ENCODE measurements at places on chromosomes 12 and 14.
A peak's percentile ranks its signal among the peaks of the same experiment; 100 is the strongest.

- no peak for DNase-seq
Observed at GRCh38 chr12:105018776-105019175, 32.7 kb downstream of the NOPCHAP1 start.

DNA sequence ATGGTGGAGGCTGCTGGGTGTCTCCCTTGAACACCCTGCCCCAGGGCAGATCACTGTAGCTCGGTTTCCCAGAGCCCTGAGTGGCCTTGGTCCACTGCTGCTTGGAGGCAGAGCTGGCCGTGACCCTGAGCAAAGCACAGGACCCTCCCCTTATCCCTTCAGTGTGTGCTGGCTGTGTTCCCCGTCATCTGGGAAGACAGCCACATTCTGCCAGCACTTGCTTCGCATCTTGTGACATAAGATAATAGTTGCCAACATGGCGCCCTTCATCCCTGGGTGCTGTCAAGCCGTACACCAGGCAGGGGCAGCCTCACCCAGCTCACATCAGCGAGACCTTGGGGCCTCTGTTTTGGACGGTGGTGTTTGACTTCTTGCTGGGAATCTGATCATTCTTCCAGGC lies 12.1 kb upstream of the ALDH2 start:
- no peak for DNase-seq

DNA sequence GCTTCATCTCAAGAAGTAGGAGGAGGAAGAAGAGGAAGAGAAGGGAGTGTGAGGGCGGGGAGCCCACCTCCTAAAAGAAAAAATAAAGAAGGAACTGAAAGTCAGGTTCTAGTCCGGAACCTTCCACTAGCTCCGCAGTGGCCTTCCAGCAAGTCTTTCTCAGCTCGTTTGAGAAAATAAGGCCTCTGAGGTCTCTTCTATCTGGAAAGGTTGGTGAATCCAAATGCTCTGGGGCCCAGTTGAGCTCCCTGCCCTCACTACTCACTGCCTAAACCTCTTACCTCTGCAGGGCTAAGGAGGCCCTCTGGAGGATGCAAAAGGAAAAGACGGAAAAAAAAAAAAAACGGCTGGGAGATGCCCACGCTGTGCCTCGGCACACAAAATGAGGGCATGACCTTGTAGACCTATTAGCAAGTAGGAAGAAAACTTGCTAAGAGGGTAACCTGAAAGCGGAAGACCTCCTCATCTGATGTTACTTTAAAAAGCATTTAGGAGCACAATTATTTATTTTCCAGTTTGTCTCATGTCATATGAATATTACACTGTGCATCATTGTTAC lies 35.9 kb downstream of the FBLN5 start:
- DNase-seq = no peak

DNA sequence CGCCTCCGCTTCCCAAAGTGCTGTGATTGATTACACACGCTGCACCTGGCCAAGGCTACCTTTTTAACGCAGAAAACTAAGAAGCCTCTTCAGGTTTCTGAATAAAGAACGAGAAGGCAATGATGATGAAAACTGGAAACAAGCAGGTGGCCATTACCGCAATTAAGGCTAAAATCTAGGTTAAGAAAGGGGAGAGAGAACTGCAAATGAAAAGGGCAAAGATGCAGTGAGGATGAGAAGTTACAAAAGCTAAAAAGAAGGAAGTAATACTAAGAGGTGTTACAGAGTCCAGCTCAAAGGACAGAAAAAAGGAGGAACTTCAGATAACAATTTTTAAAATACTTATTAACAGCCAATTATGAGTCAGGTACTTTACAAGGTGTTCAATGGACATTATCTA lies 79.7 kb downstream of the DUSP16 start:
- DNase-seq = no peak

- no peak for DNase-seq
Observed at GRCh38 chr14:99791476-99792209, 1.6 kb upstream of the EML1 start.

DNA sequence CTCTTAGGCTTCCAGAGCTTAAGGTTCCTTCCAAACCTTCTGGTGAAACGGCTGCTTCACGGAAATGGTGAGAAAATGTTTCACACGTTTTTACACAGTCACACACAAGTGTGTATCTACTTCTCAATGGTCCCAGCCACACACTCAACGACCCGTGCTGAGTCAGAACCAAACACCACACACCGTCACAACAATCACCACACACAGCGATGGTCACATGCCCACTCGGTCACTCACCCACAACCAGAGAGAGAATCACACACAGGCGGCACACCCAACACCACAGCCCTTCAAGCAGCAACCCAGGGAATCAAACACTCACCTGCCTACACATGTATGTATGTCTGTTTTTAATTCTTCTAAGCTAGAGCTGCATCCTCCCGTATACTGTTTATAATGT lies 12.6 kb upstream of the PLEKHD1 start:
- no peak for DNase-seq

DNA sequence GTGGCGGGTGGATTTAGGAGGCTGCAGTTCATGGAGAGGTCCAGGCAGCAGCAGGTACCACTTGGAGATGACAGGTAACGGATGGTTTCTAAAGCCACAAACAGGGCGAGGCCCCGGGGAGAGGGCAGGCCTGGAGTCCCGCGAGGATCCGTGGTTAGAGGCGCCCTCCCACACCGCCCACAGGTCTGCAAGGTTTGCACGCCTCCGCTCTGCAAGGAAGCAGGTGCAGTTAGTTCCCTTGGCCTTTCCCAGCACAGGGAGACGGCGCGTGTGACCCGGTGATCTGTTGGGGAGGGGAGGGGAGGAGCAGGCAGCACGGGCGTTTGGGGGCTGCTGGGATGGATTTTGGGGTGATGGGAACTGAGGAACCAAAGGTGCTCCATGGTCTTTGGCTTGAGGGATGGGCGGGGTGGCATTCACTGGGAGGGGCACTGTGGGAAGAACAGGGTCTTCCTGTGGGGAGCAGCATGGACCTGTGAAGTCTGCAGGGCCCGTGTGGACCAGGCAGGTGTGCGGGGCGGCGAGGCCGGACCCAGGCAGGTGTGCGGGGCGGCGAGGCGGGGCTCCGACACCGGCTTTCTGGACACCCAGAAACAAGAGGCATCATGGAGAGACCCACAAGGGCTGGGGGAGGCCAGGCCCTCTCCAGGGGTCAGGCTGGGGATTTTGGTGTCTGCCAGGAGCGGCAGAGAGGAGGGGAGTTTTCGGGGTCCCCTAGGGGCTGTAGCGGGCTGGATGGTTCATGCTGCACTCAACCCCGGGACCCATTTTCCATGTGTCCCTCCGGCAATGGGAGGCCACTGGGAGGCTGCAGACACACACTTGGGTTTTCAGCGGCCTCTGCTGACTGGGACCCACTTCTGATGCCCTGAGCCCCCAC lies 29.1 kb downstream of the NOC4L start:
- DNase-seq = no peak

GRCh38 chr12:62618930-62619329 lies 152.3 kb downstream of the MON2 start:
- DNase-seq = no peak

GRCh38 chr12:46717868-46718267 lies 107.9 kb downstream of the SLC38A4 start:
- no peak for DNase-seq

- DNase-seq = no peak
Observed at GRCh38 chr12:25404955-25405354, 148.1 kb downstream of the LMNTD1 start.

GRCh38 chr14:104271391-104271790 lies 133.0 kb downstream of the KIF26A start:
- no peak for DNase-seq

DNA sequence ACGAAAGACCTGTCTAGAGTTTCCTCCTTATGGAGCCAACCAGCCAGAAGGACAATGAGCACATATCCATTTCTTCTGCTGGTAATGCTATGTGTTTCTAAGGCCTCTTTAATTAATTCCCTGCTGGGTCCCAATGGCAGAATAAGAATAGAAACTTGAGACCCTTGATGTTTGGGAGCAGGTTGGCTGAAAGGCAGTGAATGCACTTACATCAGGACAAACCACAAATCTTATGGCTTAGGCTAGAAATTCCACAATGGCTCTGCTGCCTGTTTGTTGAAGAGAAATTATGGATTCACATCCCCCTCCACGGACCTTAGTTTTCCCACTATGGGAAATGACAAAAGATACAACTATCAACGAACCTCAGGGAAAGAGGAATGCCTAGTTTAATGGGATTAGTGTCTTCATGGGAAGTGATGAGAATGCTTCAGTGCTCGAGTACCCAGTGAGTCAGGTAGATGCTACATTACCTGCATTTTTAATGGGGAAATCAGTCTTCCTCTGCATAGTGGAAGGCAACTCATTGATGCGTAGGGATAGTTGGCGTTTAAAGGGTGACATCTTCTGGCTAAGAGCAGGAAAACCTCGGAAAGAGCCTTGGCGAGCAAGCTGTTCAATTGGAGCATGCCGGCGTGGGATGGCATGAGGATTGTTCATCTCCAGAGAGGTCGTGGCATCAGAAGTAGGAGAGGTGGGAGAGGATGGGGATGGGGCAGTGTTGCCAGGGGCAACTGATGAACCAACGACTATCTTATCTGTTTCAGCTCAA lies 46.5 kb downstream of the PAPLN start:
- no peak for DNase-seq

DNA sequence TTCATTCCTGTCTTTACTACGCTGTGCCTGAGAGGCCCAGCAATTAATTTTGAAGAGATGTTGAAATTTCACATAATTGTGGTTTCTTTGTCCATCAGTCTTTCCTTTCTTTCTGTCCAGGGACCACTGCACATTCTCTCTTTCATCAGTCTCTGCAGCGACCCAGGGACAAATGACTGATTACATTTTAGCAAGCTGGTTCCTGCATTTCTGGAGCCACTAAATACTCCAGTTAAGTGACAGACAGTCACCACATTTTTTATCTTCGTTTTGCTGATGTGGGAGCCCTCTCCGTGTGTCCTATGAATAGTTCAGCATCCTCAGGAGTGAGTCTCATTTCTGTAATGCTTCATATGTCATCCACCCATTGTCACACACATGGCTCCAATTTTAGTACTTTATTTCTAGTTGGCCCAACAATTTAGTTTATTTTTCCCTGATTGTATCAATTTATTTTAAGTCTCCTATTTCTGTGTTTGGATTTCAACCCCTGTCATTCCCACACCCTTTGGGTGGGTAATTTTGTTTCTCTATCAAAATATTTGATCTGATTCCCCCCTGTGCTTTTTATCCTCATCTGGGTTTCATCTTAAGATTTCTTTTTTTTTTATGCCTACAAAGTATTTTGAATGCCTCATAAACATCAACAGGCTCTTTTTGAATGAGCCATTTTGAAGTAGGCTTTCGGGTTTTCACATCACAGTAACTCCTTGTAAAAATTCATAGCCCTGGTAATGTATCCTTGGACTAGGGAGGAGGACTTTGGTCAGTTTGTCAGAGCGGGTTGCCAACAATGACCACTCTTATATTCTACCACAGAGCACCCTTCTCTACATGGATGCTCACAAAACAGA lies 1196.5 kb downstream of the GALC start:
- DNase-seq = no peak

GRCh38 chr14:61190341-61190740 lies 90.8 kb downstream of the TMEM30B start:
- DNase-seq = no peak

- DNase-seq = peak; percentile 22
Observed at GRCh38 chr12:55927588-55928502, at the start of gene PYM1. Gene PYM1 (minus strand): TSS chr12:55927894. CDS start chr12:55927761, 133 bp downstream.

DNA sequence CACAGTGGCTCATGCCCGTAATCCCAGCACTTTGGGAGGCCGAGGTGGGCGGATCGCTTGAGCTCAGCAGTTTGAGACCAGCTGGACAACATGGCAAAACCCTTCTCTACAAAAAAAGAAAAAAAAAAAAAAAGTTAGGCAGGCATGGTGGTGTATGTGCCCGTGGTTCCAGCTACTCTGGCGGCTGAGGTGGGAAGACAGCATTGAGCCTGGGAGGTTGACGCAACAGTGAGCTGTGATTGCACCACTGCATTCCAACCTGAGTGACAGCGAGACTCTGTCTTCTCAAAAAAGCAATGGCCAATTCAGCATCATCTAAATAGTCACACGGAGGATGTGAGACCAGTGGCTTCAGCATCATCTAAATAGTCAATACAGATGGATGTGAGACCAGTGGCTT lies 10.4 kb upstream of the SAMD4A start:
- DNase-seq = no peak

DNA sequence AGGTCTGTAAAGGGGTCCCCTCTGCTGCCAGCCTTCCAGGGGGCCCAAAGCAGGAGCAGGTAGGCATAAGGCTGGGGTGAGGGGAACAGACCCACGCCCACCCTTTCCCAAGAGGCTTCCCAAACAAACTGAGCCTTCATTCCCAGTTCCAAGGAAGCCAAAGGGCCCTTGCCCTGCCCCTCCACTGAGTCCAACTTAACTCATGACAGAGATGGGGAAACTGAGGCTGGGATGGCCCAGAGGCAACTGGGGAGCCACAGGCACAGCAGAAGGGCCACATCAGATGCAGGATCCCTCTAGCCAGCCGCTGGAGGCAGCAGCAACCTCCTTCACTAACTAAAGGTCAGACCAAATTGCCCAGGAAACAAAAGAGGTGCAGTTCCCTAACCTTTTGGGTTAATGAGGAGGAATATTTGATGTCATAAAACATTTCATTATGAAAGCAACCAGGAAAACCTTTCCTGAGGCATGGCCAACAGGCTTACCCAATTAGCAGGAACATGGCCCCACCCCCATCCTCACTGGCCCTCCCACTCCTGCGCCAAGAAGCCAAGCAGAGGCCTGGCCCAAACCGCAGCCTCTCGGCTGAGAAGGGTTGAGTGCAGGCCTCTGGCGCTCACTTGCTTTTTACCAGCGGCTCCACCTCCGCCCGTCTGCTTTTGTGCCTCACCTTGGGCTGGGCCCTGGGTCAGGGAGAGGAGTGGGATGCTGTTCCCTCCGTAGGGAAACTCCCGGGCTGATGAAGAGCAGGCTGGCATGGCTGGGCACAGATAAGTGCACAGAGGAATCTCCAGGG lies 293.5 kb upstream of the RTL1 start:
- DNase-seq = no peak

DNA sequence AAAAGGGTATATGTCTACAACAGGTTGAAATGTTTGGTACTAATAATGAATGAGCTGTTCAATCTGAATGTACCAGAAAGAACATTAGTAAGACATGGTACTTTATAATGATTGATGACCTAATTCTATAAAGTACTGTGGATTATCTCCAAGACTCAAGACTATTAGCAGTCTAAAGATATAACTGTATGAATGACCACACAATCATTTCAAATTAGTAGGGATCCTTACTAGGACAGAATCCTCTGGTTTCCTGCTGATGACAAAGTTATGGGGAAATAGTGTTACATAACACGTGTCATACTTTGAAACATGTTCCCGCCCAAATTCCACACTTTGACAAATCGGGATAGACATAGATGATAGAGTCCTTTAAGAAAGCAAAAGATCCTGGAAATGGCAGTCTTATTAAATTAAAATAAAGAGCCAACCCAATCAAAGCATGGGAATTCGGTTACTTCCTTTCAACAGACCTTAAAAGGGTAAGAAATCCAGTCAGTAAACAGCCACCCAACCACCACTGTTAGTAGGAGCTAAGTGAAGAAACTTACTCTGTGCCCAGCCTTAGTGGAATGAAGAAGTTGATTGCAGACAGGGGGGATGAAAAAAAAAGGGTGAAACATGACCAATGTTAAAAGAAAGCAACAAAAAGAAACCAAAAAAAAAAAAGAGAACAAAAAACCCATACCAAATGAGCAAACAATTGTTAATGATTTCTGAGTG lies 2.8 kb downstream of the VPS29 start:
- no peak for DNase-seq

All from stimulated activated CD8-positive, alpha-beta memory T cell treated with anti-CD3 and anti-CD28 coated beads, Interleukin-7, amount 100 ng/mL, for 1 hour (primary cell).